ENCODE measurements at places on chromosomes 11 and 22.

GRCh38 chr22:19522881-19523239 lies 1.4 kb downstream of the CLDN5 start:
- DNase-seq, result no peak

GRCh38 chr11:94151903-94152677 lies 23.4 kb downstream of the PANX1 start:
- DNase-seq, result no peak

DNA sequence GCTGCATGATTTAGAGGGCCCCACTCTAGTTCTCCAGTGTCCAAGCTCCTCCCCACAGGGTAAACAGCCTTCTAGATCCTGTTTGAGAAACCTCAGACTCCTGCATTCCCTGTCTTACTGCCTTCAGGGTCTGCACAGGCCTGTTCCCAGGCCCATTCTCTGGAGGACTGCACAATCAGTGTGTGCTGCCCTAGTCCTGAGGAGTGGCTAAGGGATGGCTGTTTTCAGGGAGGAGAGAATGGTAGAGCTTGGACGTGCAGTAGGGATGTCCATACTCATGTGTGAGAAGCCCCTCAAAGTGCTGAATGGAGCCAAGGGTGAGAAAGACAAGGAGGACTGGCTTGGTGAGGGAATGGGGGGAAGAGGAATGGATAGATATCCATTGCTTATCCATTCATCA lies 103.8 kb upstream of the CCDC90B start:
- DNase-seq, result no peak

GRCh38 chr11:114153224-114153623 lies 93.7 kb downstream of the ZBTB16 start:
- DNase-seq, result no peak

- no peak for DNase-seq
Observed at GRCh38 chr22:19149991-19150390, at the start of gene GSC2. Gene GSC2, minus strand, starts transcription at chr22:19150292. Its CDS starts 9 bp downstream, at chr22:19150283.

DNA sequence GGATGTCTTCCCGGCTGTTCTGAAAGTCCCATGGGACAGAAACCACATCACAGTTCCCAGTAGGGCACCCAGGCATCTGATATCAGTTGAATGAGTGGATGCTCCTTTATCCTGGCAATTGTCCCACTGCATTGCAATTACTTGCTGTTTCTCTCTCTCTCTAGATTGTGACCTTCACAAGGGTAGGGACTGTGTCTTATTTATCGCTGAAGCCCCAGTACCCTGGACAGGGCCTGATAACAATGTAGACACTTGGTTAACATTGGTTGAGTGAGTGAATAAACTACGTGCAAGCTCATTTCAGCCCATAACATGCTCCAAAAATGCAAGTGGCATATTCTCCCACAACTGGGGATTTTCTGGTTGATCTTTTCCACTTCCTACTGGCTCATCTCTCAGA lies 193.7 kb upstream of the NARS2 start:
- DNase-seq, result no peak

GRCh38 chr11:83007477-83007876 lies 64.2 kb downstream of the RAB30 start:
- DNase-seq, result peak; percentile 52

- no peak for DNase-seq
Observed at GRCh38 chr11:14635546-14635945, 8.1 kb upstream of the PDE3B start.

DNA sequence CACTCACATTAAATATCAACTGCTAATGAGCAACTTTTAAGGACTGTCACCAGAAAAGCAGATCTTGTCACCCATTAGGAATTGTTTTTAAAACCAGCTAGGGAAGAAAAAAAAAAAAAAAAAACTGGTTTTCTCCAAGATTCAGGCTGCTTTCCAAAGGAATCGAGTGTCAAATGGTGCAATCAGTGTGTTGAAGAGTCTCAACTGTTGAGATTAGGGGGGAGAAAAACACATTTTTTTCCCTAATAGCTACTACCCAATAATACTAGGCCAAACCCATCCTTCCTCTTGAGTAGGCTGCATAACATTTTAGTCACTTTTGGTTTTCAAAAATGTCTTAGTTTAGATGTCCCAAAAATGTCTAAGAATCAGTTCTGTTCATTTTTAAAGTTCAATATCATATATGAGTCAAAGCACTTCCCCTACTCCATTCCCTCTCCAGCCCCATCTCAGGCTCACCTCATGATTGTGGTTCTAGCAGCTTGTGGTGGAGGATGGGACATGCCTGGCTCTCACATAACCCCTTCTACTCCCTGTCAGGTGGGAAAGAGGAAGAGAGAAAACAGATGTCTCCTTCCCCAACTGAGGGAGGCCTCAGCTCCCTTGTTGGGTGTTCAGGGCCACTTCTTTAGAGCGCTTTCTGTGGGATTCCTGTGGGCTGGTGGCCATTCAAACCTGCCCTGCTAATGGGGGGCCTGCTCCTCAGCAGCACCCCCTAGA lies 193.6 kb downstream of the CWF19L2 start:
- DNase-seq, result no peak

DNA sequence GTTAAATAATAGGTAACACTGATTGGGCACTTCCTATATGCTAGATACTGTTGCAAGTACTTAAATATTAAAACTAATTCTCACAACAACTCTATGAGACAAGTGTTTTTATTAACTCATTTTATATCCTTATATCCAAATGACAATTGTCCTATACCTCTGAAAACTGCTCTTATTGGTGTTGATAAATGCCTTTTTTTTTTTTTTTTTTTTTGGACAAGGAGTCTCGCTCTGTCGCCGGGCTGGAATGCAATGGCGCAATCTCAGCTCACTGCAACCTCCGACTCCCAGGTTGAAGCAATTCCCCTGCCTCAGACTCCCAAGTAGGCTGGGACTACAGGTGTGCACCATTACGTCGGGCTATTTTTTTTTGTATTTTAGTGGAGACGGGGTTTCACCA lies 41.6 kb downstream of the MRTFA start:
- no peak for DNase-seq

DNA sequence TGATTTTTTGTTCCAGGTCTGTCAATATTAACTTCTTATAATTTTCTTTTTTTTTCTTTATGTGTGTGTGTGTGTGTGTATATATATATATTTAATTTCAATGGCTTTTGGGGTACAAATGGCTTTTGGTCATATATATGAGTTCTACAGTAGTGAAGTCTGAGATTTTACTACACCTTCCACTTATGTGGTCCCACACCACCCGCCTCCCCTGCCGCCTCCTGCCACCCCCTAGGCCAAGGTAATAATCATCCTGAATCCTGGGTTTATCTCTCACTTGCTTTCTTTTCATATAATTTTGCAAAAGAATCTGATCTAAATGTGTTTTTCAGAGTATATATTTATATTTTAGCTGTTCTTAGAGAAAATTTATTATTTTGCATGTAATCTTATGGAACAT lies 11.1 kb downstream of the NEAT1 start:
- DNase-seq, result no peak

GRCh38 chr11:86954269-86955110 lies 705 bp downstream of the FZD4 start:
- no peak for DNase-seq

DNA sequence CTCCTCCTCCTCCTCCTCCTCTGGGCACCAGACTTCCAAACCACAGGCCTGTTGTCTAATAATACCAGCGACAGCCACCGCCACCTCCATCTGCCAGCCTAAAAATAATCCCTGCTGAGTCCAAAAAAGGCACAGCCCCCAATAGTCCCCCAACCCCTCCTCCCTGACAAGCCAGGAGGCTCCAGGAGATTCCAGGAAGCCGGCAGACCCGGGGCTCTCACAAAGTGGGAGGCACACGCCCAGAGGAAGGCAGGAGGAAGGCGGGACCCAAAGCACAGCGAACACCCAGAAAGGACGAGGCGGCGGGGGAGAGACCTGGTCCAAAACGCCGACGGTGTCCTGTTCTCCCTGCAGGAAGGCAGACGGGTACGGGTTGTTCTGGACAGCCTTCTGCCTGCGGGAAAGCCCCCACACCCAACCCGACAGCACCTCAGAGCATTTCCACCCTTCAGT lies 5.9 kb downstream of the IGSF9B start:
- no peak for DNase-seq

DNA sequence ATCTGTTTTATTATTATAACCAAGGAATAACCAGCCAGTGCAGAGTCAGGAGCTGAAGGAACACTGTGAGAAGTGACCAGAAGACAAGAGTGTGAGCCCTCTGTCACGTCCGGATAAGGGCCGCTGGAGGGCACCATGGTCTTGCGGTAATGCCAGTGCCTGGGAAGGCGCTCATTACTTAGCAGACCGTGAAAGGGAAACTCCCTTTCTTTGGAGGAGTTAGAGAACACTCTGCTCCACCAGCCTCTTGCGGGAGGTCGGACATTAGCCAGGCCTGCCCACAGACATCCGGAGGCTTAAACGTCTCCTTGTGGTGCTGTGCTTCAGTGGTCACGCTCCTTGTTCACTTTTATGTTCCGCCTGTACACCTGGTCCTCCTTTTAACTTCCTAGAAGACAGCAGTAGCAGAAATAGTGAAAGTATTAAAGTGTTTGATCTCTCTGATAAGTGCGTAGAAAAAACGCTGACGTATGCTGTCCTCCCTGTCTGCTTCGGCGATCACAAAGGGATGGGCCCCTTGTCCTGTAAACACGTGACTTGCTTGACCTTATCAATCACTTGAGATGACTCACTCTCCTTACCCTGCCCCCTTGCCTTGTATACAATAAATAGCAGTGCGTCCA lies 120.6 kb upstream of the LMO1 start:
- DNase-seq, result no peak

DNA sequence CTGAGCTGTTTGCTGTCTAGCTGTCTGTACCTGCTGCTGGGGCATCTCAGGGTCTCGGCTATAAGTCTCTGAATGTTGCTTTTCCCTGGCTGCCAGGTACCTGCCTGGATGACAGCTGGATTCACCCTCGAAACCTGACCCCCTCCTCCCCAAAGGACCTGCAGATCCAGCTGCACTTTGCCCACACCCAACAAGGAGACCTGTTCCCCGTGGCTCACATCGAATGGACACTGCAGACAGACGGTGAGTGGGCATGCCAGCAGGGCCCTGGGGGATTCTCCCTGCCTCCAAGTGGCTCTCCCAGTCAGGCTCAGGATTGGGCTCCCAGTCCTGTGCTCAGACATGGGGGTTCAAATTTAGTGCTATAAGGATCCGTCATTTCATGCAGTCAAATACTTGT lies 12.9 kb downstream of the IL17RA start:
- no peak for DNase-seq

DNA sequence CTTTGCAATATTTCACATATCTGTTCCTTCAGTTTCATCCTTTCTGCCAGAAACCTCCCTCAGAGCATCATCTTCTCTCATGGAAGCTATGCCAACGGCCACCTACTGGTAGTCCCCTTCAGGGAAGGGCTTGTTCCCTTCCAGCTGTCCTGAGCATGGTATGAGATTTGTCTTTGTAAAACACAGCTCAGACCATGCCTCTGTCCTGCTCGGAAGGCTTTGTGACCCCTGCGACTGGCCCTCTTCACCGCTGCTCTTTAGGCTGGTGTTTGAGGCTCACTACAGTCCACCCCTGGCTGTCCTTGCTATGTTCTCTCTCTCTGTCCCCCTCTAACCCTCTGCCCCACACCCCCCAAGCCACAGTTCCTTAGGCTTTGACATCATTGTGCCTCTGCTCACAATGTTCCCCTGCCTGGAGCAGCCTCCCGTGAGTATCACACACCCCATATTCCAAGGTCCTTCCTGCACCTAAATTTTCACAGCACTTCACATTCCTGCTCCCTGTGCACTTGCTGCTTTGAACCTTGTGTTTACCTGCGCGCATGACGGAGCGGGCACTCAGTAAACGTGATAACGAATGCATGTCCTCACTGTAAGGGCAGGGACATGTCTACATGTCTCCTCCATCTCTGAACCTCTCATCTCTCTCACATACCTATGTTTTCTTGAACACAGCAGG lies 24.0 kb upstream of the ACER3 start:
- DNase-seq, result no peak

- DNase-seq, result no peak
Observed at GRCh38 chr11:79371152-79371551, 69.7 kb downstream of the TENM4 start.

DNA sequence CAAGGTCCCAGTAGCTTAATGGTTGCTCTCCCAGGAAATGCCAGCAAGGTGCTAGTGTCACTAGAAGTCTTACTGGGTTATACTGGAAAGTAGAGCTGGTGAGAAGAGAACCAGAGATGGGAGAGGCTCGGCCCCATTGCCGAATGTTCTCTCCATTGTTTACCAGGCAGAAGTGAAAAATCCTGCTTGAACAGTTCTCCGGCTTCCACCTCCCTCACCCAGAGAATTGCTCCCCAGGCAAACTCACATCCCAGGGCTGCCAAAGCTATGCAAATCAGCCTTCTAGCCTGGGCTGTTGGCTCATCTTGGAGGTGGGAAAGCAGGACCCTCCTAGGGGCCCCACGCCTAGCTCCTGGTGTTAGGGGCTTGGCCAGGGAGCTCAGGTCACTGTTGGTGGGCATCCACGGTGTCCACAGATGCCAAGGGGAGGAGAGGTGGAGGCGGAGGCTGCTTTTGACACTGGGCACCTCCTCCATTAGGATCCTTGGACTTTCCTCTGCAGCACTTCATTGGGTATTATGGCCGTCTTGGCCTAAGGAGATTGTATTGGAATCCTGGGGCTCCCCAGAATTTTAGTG lies 20.1 kb downstream of the POU2F3 start:
- DNase-seq, result no peak

DNA sequence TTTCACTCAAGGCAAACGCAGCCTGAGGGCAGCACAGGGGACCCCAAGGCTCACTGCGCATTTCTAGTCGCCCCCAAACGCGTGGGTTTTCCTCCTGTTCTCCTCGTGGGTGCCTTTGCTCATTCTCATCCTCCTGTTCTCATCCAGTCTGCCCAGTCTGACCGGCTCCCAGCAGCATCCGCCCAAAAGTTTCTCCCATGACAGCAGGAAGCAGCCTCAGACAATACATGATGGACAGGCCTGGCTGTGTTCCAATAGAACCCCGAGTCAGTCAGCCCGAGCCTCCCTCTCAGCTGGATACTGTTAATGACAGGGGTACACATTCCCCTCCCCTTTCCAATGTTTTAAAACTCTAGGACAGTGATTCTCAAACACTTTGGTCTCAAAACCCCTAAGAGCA lies 22.5 kb upstream of the KRTAP5-7 start:
- DNase-seq, result no peak

DNA sequence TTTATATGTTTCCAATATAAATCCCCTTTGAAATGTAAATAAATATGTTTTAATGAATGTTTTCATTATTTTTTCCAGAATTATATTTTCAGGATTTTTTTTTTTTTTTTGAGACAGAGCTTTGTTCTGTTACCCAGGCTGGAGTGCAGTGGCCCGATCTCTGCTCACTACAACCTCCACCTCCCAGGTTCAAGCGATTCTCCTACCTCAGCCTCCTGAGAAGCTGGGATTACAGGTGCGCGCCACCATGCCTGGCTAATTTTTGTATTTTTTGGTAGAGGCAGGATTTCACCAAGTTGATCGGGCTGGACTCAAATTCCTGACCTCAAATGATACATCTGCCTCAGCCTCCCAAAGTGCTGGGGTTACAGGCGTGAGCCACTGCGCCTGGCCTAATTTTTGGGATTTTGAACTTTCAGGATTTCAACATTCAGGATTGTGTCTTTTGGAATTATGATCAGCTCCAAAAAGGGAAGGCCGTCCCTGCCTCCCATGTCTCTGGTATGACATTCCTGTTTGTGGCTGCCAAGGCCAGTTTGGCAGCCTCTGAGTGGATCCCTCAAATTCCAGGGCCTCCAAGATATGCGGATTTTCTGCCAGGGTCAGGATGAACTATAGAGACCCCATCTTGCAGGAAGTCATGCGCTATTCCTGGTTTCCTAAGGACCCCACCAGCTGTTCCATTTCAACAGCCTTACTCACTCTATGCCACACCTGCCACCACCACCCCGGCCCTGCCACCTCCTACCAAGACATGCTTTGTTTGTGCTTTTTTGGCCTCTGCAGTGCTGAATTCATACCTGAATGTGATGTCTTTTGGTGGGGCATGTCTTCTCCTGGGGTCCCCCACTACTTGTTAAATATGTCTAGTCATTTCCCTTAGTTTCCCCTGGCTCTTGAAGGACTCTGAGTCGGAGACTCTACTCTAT lies 21.9 kb upstream of the TMPRSS4 start:
- no peak for DNase-seq

Data from NCI-H2081 treated with DMSO at 0.1 percent for 48 hours (cell line).